ENCODE measurements at places on chromosomes 6 and 20.

DNA sequence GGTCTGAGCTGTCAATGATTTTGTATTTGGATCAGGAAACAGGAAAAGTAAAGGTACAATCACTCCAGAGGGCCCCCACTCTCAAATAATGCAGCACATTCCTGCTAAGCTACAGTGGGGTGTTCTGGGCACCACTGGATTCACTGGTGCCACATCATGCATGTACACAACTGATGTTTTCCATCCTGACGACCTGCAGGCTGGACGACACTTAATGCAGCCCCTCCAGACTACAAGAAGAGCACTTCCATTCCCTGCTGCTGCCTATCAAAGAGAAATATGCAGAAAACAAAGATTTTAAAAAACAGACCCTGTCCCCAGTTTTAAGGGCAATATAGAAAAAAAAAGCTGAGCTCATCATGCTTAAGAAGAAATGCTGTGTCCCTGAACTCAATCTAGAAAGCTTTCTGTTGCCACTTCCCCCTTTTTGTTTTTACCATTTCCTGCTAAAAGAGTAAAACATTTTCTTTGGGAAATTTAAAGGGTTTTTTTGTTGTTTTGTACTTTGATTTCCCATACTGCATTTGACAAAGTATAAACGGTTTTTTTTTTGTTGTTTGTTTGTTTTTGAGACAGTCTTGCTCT, 35.5 kb downstream of the ABHD12 start:
- DNase-seq, result no peak

DNA sequence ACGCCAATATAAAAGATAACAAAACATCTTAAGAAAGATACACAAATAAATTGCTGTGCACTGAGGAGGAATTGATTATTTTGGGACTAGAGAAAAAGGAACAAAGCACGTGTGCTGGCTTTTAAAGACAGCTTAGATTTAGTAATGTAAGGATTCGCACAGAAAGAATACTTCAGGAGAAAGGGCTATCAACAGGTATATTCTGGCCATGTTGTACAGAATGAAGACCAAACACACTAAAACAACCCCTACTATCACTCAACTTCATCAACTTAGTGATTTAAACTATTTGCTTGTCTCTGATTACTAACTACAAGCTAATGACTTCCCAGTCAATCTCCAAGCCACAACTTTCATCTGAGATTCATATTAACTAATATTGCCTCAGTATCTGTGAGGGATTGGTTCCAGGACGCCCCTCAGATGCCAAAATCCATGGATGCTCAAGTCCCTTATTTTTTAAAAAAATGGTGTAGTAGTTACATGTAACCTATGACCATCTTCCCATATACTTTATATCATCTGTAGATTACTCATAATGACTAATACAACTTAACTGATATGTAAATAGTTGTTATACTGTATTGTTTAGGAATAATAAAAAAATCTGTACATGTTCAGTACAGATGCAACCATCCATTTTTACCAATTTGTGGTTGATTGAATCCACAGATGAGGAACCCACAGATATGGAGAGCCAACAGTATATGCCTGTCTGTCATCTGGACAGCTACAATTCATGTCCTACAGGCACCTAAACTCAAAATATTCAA, 4.5 kb downstream of the DEK start:
- no peak for DNase-seq

DNA sequence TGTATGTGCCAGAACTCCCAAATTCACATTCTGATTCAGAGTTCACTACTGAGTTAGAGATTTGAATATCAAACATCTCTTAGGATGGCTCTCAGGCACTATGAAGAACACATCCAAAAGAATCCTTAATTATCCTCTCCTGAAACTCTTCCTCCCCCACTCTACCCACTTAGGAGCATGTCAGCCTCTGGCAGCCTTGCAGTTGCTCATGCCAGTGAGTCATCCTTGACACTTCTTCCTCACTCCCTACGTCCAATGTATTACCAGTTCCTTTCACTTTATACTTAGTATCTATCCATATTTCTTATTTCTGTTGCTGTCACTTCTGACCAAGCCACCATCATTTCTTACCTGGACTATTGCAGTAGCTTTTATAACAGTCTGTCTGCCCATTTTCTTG, 192.0 kb upstream of the IMPG1 start:
- no peak for DNase-seq

- DNase-seq, result no peak
Measured at GRCh38 chr6:135067911-135068310, 13.3 kb upstream of the HBS1L start.

DNA sequence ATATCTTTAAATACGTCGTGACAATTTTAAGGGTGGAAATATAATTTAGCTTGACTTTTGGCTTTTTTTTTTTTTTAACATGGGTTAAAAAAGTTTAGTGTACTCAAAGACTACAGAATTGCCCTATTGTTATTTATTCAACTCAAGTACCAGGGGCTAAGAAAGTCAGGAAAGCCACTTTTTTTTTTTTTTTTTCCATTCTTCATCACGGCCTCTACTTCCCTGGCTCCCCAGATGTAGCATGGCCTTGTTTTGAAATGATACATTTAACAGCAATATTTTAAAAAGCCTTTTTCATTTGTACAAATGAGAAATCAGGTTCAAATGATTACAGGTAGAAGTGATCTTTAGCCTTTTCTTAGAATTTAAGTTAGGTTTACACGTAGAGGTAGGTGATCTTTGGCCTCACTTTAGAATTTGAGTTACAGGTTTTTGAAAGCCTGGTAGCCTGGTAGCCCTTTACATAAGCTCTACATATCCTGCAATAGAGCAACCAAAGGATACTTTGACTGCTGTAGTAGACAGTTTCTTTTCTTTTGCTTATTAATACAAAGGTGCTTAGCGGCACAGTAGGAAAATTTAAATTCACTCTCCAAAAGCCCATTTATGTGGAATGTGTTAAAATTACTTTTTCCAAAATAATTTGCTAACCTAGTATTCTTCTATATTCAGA, 160.5 kb upstream of the MMS22L start:
- DNase-seq, result no peak

- no peak for DNase-seq
Measured at GRCh38 chr6:116011520-116011919, 49.2 kb downstream of the FRK start.

DNA sequence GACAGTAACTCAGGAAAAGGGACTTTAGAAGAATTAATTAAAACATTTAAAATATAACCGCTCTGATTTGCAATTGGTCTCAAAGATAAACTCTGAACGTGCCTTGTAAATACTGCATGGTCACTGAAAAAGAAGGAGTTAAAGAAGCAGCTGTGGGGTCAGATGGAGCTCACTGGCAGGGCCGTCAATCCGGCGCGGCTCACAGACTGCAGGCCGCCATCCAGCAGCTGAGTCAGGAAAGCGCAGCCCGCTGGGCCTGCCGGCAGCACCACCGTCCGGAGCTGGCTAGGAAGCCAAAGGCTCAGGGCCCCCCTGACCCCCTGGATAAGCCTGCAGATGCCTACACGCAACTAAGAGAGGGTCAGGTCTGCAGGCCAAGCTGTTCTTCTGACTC, 54.2 kb upstream of the FRMD1 start:
- no peak for DNase-seq

GRCh38 chr6:96812077-96812703, 25.1 kb downstream of the GPR63 start:
- no peak for DNase-seq

DNA sequence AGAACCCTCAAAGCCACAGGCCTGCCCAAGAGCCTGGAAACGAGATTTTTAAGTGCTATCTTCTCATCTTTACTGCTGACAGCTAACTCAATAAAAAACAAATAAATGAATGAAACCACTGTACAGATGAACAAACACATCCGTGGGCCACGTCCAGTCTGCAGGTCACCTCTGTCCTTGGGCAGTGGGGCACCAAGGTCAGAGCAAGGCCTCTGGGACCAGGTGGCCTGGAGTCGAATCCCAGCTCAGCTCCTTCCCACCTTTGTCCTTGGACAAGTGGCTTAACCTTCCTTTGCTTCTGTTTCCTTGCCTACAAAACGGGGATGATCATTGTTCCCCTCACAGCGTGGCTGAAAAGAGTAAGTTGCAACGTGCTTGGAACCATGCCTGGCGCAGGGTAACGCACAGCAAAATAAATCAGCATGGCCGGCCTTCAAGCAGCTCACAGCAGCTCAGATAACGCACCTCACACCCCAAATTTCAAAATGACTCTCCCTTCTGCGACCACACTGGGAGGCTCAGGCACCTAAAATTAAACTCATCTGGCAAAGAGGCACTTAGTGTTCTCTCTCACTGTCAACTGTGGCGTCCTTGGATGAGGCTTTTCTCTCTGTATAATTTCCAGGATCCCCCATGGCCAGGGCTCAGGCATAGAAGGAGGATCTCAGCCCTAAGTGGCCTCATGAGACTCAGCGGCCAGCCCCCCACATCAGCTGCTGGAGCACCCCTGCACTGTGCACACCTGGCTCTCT, 35.7 kb downstream of the RRBP1 start:
- no peak for DNase-seq

GRCh38 chr6:42227173-42227850, 9.7 kb upstream of the MRPS10 start:
- DNase-seq, result no peak

DNA sequence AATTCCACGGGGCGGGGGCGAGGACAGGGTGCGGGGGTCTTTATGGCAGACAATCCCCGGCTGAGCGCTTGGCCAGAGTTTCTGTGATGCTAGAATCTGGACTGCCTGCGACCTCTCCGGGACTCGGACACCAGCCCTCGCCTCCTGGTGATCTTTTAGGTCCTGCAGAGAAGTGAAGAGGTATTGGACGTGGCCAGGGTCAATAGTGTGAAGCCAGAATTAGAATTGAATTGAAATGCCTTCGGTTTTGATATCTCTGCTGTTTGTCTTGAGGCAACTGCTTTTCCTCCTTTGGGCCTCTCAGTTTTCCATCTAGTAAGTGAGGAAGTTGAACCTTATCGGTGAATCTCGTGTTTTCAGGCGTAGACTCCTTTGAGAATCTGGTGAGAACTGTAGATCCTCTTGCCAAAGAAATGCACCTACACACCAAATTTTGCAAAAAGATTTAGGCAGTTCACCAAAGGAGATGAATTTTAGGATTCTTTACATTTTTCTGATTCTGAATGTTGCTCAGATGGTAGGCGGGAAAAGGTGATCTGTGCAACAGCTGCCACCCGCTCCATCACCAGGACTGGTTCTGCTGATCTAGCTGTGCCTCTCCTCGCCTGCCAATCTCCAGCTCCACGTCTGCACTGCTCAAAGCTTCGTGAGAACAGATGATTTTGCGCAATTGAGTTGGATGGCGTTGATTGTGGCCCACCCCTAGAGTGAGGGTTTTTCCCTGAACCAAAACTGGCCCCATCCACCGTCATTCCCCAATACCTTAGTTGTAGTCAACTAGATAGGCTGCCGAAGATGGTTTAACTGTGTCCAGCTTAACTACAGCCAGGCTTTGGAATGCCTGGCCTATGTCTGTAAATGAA, 837 bp upstream of the OSER1 start:
- DNase-seq, result no peak

DNA sequence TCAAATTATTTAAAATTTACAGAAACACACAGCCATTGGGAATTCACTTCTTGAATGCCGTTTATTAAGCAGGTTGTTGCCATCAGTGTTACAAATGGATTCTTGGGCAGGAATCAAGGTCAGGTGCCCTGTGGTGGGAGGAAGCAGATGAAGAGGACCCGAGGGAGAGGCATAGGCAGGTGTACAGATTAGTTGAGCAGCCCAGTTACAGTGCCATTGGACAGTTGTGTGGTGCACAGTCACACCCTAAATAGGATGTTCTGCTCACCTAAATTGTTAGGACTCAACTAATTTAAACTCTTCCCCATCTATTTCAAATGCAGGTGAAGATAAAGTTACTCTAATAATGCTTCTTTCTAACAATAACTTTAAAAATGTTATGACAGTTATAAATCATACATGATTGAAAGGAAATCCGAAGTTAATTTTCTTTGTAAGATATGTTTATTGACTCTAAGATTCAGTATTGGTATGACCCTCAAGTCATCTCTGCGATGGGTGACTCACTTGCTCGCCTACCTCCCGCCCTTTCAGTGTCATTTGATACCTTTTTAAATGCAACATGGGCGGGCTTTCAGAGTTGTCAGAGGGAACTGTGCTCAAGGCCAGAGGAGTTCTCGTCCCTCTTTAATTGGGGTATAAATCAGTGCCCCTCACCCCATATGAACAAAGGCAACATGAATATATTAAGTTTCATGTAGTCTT, 35.1 kb downstream of the DSE start:
- no peak for DNase-seq

DNA sequence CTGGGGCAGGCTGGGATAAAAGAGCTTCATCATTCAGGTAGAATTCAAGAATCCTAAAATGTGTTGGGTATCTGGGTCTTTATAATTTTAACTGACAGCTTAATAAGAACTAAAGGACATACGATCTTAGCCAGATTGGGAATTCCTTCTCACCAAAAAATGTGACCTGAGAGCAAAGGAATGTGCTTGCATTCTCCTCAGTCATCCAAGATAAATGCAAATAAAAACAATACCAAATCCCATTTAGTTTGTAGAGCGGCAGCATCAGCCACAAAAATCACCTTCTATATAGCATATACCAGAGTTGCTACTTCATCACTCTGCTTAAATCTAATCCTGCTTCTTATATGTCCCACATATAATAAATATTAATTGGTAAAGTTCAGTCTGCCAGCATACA, 16.9 kb downstream of the USP49 start:
- DNase-seq, result no peak

DNA sequence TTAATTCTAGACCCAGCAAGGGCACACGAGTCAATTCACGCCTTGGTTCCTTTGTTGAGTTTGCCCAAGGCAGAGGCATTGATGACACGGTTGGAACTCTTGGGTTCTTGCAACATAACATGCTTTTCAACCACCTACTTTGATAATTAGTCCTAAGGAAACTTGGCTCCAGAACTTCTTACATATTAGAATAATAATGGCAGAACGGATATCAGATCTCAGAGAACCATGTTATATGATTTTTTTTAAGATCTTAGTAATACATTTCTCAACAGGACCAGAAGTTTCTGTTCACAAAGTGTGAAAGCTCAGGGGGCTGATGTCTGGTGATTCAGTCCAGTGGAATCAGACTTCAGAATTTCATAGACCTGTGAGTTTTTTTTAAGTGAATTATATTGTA, 19.2 kb downstream of the SPTLC3 start:
- no peak for DNase-seq

Data from NCI-H510A (cell line).